Activated T-helper 2 cell treated with anti-CD3 and anti-CD28 coated beads, Interferon-gamma antibody, Interleukin-2, Interleukin-4, amounts not matched to agents 10 μg/mL and 5 μg/mL and 100 μg/mL, durations not matched to agents 14 hours and 24 hours and 36 hours (primary cell): ENCODE measurements at places on chromosomes 1 and 21. TPM values are rescaled to one million over a fixed set of nuclear protein-coding genes. Genes with fewer than 3 reads are reported as not detected.

DNA sequence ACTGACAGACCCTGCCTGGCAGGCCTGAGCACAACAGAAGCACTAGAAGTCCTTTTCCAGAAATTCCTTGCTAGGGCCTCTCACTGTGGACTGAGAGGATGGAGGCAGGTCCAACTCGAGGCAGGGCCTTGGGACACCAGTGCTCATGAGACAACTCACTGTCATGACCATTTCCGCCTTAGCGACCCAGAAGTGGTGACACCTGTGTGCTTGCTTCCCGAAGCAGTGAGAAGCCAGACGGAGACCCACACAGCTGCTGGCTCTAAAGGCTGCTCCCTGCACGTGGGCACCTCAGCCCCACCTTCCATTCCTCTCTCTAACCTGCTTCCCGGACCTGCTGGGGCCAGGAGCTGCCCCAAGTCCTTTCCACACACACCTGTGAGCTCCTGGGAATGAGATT lies 33.0 kb downstream of the KCNC4 start:
- peaks cover 15% of the 10 kb centered on the region for H3K4me1 ChIP-seq
- H3K4me3 ChIP-seq: no peak overlapping the region
- no peaks in the 10 kb centered on the region for H3K27me3 ChIP-seq
- no peak overlapping the region for H3K27ac ChIP-seq
- peaks cover 12% of the 10 kb centered on the region for H3K36me3 ChIP-seq
- DNase-seq: no peak

DNA sequence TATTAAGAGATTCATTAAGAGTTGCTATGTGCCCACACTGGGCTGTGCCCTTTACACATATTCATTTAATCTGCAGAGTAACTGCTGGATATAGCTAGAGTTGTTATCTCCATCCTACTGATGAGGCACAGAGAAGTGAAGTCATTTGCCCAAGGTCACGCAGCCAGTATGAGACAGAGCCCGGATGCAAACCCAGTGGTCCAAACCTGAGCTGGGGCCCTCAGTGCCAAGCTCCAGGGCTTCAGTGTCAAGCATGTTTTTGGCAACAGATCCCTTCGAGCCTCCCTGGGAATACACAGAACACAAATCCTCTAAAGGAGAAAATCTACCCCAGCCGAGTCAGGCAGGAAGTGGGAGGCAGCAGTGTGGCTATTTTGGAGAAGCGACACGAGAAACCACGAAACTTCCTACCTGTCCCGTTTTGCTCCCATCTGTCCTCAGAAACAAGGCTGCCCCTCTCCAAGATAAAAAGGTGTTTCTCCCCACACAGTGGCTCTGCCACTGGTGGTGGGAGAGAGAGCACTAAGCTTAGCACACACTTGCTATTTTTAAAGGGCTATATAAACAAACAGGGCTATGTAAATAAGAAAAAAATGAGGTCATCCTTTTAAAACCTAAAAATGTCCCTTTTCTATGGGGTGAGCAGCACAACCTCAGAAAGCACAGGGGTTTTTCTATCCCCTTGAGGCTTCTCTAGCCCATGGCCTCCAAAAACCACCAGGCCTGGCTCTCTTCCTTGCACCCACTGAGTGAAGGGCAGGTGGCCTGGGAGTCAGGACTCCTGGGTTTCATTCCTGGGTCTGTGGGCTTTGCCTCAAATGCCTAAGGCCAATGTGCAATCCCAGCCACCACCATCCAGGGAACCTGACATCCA lies 138.6 kb upstream of the EDN2 start:
- peak overlapping the region; percentile 67 for H3K27ac ChIP-seq
- peak; percentile 7 for DNase-seq
- peak overlapping the region; percentile 27 for H3K4me3 ChIP-seq
- H3K36me3 ChIP-seq: peaks cover 63% of the 10 kb centered on the region

The ATP6V1G3 gene
- not detected in 2 replicates for total RNA-seq

DNA sequence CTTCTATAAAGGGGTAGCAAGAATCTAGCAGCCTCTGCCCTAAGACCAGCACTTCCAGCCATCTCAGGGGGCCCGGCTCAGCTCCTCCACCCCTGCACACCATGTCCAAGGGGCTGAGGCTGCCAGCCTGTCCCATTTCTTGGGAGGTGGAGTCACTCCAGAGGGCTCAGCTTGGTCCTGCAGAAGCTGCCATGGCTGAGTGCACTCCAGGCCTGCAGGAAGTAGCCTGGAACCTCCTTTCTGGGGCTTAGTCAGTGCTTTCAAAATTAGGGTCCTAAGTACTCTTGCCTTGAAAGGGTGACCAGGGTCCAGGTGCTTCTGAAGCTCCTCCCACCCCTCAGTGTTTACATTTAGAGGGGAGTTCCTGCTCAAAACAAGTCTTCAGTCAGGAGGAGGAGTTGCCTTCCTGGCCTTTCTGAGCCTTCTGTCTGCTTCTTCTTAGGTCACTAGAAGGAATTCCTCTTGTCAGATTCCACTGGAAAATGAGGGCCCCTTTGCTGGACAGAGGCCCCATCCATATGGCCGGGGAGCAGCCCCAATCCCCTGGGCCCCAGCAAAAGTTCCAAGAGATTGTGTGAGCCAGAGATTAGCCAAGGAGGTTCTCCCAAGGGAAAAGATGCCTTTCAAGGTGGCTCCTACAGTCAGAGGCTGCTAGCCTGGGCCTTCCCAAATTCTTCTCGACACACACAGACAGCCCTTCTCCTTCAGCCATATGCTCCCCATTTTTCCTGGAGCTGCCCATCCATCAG lies 128.1 kb upstream of the VAMP3 start:
- no peak overlapping the region for H3K27ac ChIP-seq
- no peaks in the 10 kb centered on the region for H3K4me1 ChIP-seq

DNA sequence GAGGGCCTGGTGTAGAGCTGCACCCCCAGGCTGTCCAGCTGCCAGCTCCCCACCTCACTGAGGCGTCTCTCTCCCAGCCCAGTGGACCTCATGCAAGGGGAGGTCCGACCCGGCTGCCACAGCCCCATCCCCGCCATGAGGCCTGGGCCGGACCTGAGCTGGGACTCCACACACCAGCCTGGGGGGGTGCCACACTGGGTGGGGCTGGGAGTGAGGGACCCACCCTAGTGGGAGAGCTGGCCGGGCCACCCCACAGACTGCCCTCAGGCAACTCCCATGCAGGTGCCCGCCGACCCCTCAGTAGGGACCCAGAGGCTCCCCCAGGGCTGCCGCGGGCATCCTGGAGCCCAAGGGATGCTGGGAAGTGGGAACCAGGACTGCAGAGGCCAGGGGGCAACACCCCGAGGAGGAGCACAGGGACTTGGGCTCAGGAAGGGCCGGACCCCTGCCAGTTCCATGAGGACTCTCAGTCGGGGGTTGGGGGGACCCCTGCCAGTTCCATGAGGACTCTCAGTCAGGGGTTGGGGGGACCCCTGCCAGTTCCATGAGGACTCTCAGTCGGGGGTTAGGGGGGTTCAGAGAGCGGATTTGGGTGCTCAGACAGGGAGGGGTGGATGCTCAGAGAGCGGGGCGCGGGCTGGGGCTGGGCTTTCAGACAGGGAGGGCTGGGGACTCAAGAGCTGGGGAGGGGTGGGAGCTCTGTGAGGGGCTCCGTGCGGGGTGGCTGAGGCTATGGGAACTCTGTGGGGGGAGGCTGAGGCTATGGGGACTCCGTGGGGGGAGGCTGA lies 1.2 kb upstream of the RNF223 start:
- H3K4me3 ChIP-seq: no peak overlapping the region
- no peaks in the 10 kb centered on the region for H3K27me3 ChIP-seq
- no peak overlapping the region for H3K27ac ChIP-seq
- no peaks in the 10 kb centered on the region for H3K4me1 ChIP-seq
- DNase-seq: no peak
- H3K36me3 ChIP-seq: no peaks in the 10 kb centered on the region

DNA sequence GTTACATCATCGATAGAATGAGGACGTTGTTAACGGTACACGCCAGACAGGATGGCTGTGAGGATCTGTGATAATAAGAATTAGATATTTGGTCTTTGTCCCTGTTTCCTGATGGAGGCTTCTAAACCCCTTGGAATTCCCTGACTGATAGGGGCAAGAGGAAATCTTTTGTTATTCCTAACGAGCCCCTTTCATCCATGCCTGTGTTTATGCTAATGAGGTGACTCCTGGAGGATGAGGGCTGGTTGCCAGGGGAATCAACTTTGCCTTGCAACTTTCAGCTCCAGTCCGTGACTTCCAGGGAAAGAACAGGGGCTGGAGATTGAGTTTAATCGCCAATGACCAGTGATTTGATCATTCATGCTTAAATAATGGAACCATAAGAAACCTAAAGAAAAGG lies 39.3 kb upstream of the NLRP3 start:
- no peak for DNase-seq
- H3K27ac ChIP-seq: no peak overlapping the region
- no peaks in the 10 kb centered on the region for H3K36me3 ChIP-seq
- H3K27me3 ChIP-seq: peaks cover 14% of the 10 kb centered on the region
- H3K4me1 ChIP-seq: no peaks in the 10 kb centered on the region

The KRTAP6-3 gene
- total RNA-seq: not detected in 2 replicates

DNA sequence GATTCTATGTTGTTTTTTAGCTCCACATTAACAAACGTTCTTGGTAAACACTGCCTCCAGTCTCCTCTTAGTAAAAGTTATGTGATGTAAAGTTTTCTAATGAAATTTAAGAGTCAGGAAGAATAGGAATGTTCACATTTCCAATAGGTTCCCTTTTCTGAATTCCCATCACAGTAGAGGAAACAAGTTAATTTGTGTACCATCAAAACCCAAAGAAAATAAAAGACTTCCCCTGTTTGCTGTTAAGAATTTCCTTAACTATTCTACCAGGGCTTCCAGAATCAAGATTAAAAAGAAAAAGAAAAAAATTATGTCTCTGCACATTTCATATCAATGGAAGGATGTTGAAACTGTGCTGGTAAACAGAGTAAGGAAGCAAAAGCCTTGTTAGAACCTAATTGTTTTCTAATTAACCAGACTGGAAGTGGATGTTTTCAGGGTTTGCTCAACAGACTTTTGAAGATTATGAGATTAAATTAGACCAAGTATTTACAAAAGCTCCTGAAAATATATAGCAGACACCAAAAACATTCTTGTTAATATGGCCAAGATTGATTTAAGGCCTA lies 43.4 kb upstream of the PALMD start:
- H3K4me1 ChIP-seq: no peaks in the 10 kb centered on the region
- H3K36me3 ChIP-seq: no peaks in the 10 kb centered on the region
- DNase-seq: no peak
- H3K4me3 ChIP-seq: no peak overlapping the region
- H3K27me3 ChIP-seq: no peaks in the 10 kb centered on the region

GRCh38 chr1:48817505-48818114 lies 40.9 kb upstream of the BEND5 start:
- H3K27me3 ChIP-seq: peaks cover 8% of the 10 kb centered on the region
- H3K27ac ChIP-seq: no peak overlapping the region
- no peaks in the 10 kb centered on the region for H3K4me1 ChIP-seq
- no peak for DNase-seq
